ENCODE measurements at places on chromosomes 3 and 15.
A peak's percentile ranks its signal among the peaks of the same experiment; 100 is the strongest.

DNA sequence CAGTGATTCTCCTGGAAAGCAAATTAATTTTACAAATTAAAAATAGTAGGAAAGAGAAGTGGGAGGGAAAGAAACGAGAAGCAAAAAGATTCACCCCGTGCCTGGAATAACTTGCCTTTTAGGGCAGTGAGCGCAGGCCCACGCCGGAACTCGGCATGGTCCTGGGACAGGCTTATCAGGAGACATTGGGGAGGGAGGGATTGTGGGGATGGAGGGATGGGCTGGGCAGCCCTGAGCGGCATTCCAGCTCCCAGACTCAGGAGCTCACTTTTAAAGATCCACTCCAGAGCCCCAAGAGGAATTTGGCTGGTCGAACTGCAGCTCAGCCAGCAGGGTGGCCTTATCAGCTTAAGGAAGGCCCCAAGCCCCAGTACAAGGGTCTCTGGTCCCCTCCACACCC, 117.9 kb downstream of the ADCY5 start:
- DNase-seq: no peak

DNA sequence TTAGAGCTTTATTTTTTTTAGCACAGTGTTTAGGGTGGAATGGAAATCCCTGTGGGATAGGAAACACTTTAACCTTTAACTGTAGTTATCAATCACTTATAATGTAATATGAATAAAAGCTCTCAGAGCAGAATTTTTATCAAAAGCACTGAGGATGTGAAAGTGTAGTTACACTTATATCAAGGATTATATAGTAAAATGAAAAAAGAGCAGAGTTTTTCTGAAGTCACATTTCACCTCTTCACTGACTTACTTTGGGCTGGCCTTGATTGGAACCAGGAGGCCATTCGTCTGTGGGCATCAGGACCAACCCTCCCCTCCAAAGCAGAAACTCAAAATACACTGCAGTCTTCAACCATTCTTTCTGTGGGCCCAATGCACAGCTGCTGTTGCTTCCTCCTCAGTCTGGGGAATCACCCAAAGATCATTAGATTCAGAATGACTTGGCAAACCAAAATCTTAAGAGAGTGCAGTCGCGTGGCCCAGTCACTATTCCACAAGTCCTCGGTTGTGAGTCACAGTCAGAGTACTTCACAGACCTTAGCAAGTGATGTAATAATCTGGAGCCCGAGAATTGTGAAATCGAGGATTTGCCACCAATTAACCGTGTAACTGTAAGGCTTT, 132.6 kb upstream of the COL8A1 start:
- DNase-seq: peak; percentile 89

DNA sequence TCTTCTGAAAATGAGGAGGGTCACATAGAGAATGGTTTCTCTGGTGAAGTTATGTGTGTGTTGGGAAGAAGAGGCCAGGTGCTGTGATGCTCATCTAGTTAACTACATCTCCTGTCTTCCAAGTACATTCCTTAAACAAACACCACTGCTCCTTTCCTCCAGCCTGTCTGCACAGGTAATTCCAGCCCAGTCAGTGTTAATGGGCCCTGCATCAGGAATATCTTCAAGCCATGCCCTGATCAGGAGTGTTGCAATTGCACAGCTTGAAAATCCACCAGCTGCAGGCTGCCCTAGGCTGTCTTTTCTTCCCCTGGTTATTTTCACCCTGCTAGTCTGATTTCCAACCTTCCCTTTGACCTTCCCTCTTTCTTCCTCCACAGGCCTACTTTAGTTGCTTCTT, 41.9 kb upstream of the LMOD3 start:
- no peak for DNase-seq

- no peak for DNase-seq
Measured at GRCh38 chr3:19598870-19599269, 335.1 kb downstream of the EFHB start.

DNA sequence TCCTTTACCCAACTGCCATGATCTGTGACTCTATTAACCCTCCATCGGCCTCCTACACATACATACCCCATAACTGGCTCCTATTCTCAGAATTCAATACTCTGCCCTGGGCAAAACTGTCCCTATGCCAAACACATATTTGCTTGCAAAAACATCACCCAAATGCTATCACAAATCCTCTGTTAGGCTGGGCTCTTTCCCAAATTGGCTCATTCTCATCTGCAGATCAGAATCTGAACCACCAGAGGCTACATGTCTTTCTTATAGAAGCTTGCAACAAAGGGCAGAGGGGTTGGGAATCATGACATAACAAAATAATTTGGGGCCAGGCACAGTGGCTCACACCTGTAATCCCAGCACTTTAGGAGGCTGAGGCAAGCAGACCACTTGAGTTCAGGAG, 45.4 kb upstream of the GOLM2 start:
- DNase-seq: no peak

DNA sequence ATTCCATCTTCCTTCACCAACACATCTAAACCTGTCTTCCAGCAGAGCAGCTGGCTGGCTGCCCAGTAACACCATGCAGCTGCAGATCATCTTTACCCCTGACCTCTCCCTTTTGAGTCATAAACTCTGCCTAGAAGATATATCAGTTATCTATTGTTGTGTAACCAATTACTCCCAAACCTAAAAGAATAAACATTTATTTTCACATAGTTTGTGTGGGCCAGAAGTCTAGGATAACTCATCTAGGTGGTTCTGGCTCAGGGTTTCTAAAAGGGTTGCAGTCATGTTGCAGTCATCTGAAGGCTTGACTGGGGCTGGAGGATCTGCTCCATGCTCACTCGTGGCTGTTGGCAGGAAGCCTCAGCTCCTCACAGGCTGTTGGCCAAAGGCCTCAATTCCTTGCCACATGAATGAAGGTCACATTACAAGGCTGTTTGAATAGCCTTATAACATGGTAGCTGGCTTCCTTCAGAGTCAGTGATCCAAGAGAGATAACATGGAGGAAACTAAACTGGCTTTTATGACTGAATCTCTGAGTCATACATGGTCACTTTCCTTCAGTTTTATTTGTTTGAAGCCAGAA, 92.8 kb downstream of the GOLIM4 start:
- DNase-seq: no peak

DNA sequence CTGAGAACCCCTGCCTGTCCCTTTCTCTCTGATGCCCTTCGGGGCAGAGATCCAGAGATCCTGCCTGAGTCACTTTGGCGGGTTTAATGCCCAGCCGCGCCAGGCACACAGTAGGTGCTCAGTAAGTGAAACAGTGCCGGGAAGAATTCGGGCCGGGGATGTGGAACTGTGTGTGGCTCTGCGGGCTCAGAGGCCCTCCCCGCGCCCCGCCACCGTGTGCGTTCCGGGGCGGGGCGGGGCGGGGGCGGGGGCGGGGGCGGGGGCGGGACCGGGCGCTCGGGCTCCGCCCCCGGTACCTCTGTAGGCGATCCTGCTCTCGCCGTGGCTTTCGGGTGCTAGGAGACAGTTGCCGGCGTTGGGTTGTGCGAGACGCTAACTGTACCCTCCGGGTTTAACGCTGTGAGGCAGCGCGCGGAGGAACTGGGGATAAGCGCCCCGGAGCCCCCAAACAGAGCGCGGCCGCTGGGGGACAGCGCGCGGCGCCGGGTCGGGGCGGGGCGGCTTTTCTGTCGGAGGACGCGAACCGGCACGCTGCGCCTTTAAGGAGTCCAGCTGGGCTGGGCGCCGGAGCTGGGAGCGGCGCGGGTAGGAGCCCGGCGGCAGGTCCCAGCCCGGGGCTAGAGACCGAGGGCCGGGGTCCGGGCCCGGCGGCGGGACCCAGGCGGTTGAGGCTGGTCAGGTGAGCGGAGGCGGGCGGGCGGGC, at the start of gene ABHD6:
ABHD6 (plus strand) TSS at position 555 of the 703 bp plus-strand sequence. CDS start 18,795 bp downstream, outside the sequence.
- peak; percentile 78 for DNase-seq

DNA sequence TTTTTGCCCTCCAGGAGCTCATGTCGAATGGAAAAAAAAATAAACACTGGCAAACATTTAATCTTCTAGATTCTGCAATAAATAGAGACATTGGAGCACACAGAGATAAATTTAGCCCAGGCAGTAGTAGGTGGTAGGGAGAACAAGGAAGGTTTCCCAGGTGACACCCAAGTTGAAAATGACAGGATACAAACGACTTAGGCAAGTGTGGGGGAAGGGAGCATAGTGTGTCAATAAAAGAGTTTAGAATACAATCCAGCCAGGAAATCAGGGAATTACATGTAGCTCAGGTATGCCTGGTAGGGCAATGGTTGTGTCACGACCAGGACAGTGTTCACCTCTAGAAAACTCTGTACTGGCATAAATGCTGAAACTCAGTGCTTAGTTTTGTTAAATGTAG, 364.6 kb upstream of the AGTR1 start:
- DNase-seq: no peak

DNA sequence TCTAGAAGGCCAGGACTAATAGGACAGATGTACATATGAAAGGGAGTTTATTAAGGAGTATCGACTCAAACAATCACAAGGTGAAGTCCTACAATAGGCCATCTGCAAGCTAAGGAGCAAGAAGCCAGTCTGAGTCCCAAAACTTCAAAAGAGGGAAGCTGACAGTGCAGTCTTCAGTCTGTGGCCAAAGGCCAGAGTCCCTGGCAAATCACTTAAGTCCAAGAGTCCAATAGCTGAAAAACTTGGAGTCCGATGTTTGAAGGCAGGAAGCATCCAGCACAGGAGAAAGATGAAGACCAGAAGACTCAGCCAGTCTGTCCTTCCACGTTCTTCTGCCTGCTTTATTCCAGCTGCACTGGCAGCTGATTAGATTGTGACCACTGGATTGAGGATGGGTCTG, 11.1 kb upstream of the CELF6 start:
- no peak for DNase-seq

- no peak for DNase-seq
Measured at GRCh38 chr15:96330064-96330449, 443 bp upstream of the NR2F2 start.

Data from activated CD4-positive, alpha-beta T cell treated with anti-CD3 and anti-CD28 coated beads, Interleukin-10, Interleukin-2, amounts not matched to agents 100 ng/mL and 50 ng/mL, durations not matched to agents 16 hours and 8 hours (primary cell).